GM12891 (cell line): ENCODE measurements at places on chromosomes 7 and 10.

DNA sequence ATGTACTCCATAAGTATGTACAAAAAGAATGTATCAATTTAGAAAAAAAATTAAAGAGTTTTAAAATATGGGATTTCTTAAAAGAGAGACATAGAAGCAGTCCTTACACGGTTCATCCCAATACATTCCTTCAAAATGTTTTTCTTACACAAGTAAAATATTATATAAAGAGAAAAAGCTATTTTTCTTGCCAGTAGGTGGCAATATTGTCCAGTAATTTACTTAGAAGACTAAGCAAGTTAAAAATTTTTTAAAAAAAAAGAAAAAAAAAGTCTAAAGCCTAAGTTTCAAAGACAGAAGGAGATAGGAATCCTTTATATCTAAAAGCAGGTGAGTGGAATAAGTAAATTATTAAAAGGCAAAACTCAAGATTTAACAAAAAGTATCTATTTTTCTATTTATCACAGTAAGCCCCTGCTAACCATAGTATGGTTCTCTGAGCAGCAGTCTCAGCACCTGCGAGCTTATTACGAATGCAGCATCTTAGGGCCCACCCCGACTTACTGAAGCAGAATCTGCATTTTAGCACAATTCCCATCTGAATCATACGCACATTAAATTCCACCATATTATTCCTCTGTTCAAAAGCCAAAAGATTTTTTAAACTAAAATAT lies 240.6 kb downstream of the DGKI start:
- DNase-seq, result no peak

- no peak for DNase-seq
Observed at GRCh38 chr7:30796105-30796869, 25.1 kb downstream of the MINDY4 start.

DNA sequence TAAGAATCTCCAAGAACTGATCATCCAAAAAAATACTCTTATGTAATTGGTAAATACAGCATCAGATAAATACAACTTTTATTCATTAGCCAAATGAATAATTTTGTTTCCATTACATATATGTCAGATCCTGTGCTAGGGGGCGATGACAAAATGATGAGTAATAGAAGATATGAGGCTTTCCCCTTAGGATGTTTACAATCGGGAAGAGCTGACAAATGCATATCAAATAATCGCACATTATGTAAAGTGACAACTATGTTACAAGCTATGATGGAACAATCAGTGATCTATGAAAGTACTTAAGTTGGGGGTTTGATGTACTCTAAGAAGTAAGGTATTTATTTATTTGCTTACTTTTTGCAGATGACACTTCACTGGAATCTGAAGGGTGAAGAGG lies 465.6 kb upstream of the VSTM2A start:
- DNase-seq, result no peak

- DNase-seq, result no peak
Observed at GRCh38 chr10:89829887-89830269, 128.5 kb downstream of the KIF20B start.

DNA sequence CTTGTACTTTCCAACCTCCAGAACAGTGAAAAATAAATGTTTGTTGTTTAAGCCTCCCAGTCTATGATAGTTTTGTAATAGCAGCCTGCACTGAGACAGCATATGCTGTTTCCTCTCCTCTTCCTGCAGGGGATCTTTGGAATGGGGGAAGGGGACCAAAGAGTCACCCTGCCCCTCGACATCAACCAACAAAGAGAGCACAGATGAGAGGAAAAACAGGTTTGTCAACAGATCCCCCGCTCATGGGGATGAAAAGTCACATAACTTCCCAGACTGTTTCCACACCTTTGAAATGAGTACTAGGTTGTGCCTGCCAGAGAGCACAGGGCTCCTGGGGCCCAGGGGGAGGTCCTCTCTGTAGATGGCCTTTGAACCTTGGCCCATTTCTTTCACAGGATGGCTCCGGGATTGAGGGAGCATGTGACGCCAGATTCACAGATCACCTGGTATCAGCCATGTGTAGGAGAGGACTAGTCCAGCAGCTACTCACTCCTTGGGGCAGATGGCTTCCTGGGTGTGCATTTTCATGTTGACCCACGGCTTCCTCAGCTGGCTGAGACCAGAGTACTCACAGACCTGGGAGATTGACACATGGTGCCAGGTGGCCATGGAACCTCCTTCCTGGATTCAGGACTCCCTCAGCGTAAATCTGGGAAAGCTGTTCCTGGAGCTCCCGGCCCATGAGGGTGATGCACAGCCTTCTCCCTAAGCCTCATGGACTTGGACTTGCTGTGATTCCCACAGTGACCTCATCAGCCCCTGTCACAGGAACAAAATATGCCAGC lies 125.6 kb downstream of the CXCL12 start:
- no peak for DNase-seq
